Effector memory CD4-positive, alpha-beta T cell (primary cell): ENCODE measurements at places on chromosomes 6 and 20.
A peak's percentile ranks its signal among the peaks of the same experiment; 100 is the strongest.

DNA sequence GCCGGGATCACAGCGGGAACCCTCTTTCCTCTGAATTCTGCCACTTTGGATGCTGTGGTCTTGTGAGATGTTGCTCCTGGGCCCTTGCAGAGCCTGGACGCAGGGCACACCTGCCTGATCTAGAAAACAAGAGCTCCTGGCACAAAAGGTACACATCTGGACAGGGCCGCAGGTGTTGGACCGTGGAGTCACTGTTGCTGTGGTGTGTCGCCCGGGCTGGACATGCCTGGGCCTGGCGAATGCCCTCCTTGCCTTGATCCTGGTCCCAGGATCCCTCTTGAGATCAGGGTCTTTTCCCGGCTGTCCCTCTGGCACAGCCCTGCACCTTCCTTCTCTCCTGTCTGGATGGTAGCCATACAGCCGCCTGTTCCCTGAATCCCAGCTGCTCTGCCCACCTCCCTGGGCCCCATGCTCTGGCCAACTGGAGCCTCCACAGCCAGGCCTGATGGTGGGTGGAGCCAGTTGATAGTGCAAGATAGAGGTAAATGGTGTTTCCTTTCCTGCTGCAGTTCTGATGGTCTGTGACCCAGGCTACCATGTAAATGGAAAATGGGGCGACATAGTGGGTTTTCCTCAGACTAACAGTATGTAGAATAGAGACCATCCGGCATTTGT is 5.0 kb downstream of the FOXP4 start:
- DNase-seq, result no peak

DNA sequence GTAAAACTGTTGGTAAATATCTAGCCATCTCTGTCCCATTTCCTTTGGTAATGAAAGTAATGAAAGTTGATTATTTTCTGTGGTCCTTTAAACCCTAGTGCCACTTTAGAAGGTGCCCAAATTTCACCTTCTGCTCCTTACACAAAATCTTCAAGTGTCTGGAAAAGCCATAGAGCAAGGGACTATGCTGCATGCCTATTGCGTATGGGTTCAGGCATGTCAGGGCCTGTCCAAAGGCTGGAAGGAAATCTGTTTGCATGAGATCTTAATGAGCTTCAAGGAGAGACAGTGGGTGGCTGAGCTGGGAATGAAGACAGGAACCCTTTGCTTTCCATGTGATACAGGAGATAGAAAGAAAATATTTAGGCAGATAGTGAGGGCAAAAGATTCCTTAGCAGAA is 66.6 kb upstream of the CCN6 start:
- DNase-seq, result no peak

DNA sequence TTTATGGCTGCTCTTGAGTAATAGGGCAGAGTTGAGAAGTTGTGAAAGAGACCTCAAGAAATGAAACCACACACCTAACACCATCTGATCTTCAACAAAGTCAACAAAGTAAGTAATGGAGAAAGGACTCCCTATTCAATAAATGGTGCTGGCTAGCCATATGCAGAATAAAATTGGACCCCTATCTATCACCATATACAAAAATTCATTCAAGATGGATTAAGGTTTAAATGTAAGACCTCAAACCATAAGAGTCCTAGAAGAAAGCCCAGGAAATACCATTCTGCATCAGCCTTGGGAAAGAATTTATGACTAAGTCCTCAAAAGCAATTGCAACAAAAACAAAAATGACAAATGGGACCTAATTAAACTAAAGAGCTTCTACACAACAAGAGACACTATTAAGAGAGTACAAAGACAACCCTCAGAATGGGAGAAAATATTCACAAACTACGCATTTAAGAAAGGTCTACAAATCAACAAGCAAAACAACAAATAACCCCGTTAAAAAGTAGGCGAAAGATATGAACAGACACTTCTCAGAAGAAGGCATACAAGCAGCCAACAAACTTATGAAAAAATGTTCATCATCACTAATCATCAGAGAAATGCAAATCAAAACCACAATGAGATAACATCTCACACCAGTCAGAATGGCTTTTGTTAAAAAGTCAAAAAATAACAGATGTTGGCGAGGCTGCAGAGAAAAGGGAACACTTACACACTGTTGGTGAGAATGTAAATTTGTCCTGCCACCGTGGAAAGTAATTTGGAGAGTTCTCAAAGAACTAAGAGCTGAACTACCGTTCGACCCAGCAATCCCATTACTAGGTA is 4.0 kb downstream of the MAP3K5 start:
- DNase-seq, result no peak

GRCh38 chr20:5181958-5182357 is 55.1 kb downstream of the CDS2 start:
- no peak for DNase-seq

DNA sequence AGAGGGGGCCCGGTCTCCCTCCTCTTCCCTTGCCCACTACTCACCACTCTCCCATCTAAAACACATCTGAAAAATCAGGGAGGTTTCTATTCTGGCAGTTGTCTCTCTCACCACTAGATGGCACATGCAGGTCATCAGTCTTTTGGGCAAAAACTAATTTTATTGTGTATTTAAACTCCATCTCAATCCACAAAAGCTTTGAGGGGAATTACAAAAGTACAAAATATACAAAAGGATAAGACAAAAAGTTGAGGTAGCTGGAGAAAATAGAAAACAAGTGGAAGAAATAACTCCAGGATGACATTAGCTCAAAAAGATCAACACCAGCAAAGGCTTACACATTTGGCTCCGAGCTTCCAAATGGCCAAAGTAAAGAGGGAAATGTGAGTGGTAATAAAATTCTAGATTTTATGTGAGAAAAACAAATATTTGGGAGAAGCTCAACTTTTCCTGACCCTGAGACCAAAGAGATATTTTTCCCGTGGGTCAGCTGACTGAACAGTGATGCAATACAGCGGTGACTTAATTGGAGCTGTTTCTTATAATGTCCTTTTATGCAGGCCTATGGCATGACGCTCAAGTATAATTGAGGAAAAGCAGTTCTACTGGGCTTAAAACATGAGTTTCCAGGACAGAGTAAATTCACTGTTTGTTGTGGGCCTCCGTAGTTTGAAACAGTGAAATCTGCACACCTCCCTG is 79.8 kb upstream of the CHD6 start:
- no peak for DNase-seq

DNA sequence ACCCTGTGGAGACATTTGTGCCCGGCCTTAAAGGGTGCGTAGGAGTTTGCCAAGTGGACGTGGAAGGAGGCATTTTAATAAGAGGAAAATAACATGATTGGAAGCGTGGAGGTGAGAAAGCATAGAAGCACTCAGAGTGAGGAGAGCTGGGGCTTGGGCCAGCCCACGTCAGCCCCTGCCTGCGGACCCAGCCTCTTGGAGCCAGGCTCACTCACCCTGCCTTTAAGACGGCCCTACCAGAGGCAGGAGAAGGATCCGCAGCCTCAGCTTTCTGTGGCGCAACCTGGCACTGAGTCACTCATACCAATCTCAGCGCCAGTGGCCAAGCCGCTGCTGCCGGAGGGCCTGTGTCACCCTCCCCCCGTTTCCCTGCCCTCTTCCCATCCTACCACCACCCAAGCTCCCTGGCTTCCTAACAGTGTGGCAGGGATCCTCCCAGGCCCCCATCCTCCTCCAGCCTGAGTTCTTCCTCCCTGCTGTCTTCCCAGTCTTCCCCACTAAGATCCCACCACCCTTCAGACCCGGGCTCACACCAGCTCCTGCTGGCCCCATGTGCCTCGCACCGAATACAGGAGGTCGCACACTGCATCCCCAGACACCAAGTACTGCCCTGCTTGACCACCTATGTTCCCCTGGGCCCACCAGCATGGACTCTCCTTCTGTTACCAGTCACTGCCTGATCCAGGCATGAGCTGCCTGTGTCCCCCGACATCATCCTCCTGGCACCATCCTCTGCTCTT is 285.2 kb downstream of the UST start:
- DNase-seq, result peak; percentile 12
